Kasumi-1 (cell line): ENCODE measurements at places on chromosomes 2 and 18.

GRCh38 chr2:239075918-239076758, 228.3 kb downstream of the TWIST2 start:
- no peak for DNase-seq

DNA sequence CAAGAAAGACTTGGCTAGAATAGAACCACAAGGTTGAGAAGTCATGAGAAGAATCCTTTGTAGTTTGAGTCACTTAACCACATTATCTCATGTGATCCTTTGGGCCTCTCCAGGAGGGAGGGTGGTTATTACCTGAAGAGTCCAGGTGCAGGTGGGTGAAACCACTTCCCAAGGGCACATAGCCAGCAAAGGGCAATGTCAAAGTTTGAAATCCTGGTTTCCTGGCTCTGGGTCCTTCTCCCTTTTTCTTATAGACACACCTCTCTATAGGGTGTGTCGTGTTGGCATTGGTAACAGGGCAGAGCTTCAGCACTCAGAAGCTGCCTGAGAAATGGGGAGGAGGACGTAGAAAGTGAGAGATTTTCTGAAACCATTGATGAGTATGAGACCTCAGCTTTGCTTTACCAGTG, 137.9 kb downstream of the MGAT5 start:
- DNase-seq = no peak

- no peak for DNase-seq
Observed at GRCh38 chr2:164784376-164784775, 57.2 kb downstream of the COBLL1 start.

- no peak for DNase-seq
Observed at GRCh38 chr18:9868857-9869714, 16.7 kb upstream of the TXNDC2 start.

GRCh38 chr2:201220102-201220570, 37.2 kb downstream of the CASP10 start:
- peak; percentile 18 for DNase-seq

- no peak for DNase-seq
Observed at GRCh38 chr2:68812251-68812650, 58.9 kb downstream of the BMP10 start.

GRCh38 chr2:238220892-238221521, 17.5 kb upstream of the ILKAP start:
- no peak for DNase-seq

GRCh38 chr2:96547203-96547641, 10.7 kb downstream of the ARID5A start:
- DNase-seq = no peak

- no peak for DNase-seq
Observed at GRCh38 chr18:7417727-7418126, 149.4 kb upstream of the PTPRM start.

DNA sequence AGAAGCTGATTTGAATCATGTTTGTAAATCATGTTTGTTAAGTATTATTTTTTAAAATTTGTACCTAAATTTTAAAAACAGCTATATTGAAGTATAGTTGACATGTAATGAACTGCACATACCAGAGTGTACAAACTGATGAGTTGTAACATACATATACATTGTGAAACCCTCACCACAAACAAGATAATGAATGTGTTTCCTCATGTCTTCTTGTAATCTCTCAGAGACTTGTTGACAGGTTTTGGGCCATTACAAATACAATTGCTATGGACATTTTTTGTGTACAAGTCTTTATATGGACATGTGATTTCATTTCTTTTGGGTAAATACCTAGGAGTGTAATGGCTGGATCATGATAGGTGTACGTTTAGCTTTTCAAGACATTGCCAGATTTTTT, 21.5 kb downstream of the WDR43 start:
- DNase-seq = no peak

DNA sequence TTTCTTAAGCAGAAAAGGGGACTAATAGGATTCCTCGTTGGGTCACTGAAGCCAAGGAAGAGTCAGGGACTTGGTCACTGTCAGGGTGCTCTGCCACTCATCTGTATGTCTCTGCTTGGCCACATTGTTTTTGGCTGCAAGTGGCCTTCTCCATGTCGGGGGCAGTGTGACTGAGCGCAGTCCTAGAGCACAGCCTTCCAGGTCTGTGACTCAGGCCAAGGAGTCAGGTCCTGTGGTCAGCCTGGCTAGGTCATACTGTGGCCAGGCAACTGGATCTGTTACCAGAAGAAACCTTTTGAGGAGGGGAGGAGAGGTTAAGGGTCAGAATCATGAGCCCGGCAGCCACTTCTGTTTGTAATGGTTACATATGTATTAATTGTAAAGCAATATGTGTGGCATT, 61.3 kb downstream of the GALNT1 start:
- DNase-seq = no peak

GRCh38 chr18:22223254-22223964, 54.0 kb downstream of the GATA6 start:
- no peak for DNase-seq

DNA sequence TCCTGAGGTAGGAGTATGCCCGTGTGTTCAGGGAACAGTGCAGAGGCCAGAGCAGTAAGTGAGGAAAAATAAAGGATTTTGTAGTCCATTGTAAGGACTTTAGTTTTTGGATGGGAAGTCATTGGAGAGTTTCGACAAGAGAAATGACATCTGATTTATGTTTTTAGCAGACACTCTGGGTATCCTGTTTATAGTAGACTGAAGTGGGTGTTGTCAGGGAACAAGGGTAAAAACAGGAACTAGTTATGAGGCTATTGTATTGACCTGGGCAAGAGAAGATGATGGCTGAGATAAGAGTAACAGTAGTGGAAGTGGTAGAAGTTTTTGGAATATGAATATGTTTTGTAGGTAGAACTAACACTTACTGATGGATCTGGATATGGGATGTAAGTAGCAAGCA, 59.8 kb downstream of the GTF2A1L start:
- peak; percentile 35 for DNase-seq

- DNase-seq = no peak
Observed at GRCh38 chr18:57627488-57627887, 5.9 kb upstream of the NARS1 start.

GRCh38 chr2:24832931-24833701, 39.9 kb downstream of the CENPO start:
- DNase-seq = no peak

DNA sequence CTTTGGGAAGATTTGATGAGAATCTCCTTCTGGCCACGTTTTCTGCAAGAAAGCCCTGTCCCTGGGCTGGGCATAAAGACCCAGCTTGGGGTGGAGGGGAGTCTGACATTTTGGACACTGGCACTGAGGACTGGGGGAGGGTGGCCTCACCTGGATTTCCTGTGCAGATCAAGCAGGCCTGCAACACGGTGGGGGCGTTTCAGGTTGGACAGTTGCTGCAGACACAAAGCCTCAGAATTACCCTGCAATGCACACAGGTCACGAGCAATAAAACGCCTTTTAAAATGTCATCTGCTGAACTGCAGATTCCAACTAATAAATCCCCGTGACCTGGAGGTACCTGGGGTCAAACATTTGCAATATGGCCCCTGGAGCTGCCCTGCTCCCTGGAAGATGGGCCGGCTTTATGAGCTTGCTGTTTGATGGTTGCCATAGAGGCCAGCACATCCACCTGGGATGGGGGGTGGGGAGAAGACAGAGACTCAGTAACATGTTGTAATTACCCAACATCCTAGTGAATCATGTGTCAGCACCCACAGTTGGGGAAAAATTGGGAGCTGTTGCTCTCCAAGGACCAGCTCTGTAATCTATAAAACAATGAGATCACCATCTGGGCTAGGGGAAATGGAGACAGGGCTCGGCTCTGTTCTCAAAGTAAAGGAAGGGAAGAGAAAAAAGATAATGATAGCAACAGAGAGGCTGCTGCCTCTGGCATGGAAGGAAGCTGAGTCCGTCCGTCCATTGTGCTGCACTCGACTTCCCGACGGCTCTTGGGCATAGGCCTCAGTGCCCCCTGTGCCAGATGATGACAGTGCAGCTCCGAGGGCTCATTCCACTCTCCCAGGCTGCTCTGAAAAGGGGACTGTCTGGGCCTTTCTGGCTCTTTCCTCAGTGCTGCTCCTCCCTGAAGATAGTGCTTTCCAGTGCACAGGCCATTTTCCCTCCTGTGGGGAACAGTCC, 340.3 kb downstream of the CYRIA start:
- DNase-seq = no peak

GRCh38 chr2:55061523-55062344, 11.5 kb upstream of the RTN4 start:
- no peak for DNase-seq

- DNase-seq = no peak
Observed at GRCh38 chr2:68203587-68203986, 45.9 kb downstream of the PNO1 start.

DNA sequence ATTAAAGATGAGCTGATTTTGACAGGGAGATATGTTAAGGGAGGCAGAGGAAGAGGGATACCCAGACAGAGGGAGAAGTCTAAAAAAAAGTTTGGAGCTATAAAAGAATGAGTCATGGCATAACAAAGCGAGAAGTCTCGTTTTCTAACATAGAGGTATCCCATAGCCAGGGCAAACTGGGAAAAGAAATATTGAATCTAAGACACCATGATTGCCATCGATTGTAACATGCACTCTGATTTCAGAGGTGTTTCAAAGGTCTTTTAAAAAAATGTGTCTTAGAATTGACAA, 110.7 kb downstream of the MDH1 start:
- no peak for DNase-seq

GRCh38 chr18:51980101-51980500, 359.9 kb upstream of the DCC start:
- no peak for DNase-seq

- no peak for DNase-seq
Observed at GRCh38 chr18:49619801-49620200, 57.9 kb downstream of the LIPG start.

- DNase-seq = no peak
Observed at GRCh38 chr2:16050908-16051489, 110.6 kb downstream of the MYCN start.

DNA sequence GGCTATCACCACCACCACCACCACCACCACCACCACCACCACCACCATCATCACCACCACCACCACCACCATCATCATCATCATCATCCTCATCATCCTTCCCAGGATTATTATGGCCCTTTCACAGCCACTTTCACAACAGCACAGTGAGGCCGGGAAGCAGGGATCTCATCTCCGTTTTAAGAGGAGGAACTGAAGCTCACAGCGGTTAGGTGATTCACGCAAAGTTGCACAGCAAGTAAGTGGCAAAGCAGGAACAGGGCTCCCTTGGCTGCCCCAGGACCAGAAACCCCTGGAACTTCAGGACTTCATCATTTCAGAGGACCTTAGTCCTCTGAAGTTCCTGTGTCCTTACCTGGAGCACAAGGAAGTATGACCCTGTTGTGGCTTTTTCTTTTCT, 26.8 kb downstream of the MRPL35 start:
- peak; percentile 61 for DNase-seq

DNA sequence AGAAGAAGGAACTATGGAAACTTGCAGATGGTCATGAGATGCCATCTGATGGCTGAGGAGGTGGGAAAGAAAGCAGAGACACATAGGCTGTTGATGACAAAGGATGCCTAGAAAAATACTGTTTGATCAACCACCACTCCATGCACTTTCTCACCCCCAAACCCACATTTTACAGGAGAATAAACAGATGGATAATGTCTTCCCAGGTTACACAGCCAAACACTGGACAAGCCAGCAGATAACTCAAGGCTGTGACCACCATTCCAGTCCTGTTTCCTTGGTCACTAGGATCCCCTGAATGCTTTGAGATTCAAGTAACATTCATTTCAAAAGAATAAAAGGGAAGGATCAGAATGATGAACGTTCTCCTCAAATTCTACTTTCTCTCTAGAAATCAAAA, 733.0 kb upstream of the SOX11 start:
- no peak for DNase-seq

DNA sequence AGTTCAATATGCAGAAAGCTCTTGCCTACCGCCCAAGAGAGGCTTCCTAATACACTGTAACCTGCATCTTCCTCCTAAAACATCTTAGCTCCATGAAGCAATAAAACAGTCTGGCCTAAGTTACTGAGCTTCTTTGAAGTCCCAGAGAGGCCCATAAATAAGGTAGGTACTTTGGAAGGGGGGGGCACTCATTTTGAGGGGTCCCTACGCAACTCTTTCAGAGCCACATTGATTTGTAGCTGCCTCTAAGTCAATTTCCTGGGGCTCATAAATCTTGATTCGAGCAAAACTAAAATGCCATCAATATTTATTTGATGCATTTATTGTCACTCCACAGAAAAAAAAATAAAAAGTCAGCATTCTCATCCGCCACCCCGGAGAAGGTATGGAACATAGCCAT, 60.4 kb upstream of the SIX2 start:
- no peak for DNase-seq

GRCh38 chr2:133711806-133712205, 143.5 kb upstream of the NCKAP5 start:
- no peak for DNase-seq

DNA sequence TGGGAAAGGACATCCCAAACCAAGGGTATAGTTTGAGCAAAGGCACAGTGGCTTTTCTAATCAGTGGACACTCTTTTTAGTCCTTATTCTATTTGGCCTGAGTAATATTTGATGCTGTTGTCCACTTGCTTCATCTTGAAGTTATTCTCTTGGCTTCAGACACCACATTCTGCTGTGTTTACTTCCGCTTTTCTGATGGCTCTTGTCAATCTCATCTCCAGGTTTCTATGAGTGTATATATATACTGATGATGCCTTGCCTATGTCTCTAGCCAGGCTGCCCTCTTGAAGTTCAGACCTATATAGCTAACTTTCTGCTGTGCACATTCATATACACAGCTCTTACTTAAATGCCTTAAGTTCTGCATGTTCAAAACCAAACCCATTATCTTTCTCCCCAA, 83.1 kb downstream of the EFEMP1 start:
- no peak for DNase-seq

GRCh38 chr2:22282916-22283315, 1102.1 kb upstream of the KLHL29 start:
- no peak for DNase-seq

- DNase-seq = peak; percentile 32
Observed at GRCh38 chr2:99085421-99085820, 56.1 kb upstream of the C2orf15 start.

GRCh38 chr2:226118471-226119429, 680.9 kb downstream of the IRS1 start:
- DNase-seq = peak; percentile 43

GRCh38 chr2:226207671-226208070, 591.9 kb downstream of the IRS1 start:
- DNase-seq = no peak

DNA sequence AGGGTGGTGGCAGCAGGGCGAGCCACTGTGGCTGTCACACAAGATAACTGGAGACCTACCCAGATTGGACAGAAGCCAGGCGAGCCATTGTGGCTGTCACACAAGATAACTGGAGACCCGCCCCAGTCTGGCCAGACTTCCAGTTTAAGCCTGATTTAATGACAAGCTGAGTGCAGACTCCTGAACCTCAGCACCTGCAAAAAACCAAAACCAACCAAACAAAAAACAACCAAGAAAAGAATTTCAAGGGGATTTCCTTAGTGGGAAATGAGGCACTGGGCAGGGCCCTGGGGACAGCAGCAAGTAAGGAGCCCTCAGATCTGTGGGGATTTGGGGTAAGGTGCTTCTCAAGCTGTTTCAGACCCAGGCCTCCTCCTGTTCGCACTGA, 95.2 kb upstream of the BOD1L2 start:
- DNase-seq = no peak
